ENCODE measurements at places on chromosomes 12 and 14.

DNA sequence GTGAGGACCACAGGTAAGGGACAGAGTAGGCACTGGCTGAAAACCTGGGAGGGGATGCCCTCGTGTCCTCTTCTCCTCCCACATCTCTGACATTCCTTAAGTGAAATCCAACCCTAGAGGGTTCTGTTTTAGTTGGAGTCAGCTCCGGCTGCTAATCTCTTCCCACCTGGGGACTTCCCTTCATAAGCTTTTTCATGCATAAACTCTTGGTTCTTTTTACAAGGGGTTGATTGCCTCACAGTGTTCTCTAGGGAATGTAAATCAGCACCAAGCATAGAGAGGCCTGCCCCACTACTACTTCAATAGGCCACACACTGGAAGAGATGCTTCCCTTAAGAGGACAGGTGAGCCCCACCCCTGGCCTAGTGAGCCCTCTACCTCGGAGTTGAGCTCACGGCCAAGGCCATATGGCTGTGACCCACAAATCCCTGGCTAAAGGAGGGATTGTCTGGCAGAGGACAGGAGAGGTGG lies 3.2 kb upstream of the SYNDIG1L start:
- DNase-seq: no peak

DNA sequence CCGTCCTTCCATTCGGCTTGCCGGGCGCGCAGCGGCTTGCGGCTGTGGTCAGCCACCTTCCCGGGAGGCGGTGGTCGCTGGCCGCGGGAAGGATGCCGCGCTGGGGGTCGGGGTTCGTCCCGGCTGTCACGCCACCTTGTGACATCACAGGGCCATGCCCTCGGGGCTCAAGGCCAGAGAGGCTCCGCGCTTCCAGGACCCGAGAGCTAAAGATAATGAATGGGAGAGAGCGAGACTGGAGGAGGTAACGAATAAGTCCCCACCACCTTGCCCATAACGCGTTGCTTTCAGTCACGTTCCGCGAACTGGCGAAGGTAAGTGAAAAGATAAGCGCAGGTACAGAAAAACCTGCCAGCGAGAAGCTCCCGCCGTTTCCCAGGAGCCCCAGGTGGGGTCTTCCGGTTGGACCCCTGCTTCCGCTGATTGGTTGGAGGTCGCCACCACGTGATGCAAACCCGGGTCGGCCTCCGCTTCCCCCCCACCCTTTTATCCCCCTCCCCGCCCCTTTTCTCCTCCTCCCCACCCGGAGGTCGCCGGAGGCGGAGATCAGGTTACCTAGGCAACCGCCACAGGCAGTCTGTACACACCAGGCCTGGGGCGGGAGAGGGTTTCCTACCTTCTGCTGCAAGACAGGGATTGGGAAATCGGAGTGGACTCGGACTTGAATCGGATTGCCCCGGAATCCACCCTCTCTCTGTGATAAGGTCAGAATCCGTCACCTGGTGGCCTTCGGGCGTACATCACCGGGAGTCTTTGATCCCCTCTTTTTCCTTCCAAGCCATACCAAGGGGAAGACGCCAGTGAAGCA lies at the start of gene LRRC9:
LRRC9 (plus strand) TSS at position 575 of the 808 bp plus-strand sequence.
- DNase-seq: no peak

- DNase-seq: no peak
Observed at GRCh38 chr12:89992668-89993451, 284.2 kb upstream of the ATP2B1 start.

DNA sequence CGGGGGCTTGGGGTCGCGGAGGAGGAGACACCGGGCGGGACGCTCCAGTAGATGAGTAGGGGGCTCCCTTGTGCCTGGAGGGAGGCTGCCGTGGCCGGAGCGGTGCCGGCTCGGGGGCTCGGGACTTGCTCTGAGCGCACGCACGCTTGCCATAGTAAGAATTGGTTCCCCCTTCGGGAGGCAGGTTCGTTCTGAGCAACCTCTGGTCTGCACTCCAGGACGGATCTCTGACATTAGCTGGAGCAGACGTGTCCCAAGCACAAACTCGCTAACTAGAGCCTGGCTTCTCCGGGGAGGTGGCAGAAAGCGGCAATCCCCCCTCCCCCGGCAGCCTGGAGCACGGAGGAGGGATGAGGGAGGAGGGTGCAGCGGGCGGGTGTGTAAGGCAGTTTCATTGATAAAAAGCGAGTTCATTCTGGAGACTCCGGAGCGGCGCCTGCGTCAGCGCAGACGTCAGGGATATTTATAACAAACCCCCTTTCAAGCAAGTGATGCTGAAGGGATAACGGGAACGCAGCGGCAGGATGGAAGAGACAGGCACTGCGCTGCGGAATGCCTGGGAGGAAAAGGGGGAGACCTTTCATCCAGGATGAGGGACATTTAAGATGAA lies 630 bp downstream of the FOS start:
- peak; percentile 92 for DNase-seq

DNA sequence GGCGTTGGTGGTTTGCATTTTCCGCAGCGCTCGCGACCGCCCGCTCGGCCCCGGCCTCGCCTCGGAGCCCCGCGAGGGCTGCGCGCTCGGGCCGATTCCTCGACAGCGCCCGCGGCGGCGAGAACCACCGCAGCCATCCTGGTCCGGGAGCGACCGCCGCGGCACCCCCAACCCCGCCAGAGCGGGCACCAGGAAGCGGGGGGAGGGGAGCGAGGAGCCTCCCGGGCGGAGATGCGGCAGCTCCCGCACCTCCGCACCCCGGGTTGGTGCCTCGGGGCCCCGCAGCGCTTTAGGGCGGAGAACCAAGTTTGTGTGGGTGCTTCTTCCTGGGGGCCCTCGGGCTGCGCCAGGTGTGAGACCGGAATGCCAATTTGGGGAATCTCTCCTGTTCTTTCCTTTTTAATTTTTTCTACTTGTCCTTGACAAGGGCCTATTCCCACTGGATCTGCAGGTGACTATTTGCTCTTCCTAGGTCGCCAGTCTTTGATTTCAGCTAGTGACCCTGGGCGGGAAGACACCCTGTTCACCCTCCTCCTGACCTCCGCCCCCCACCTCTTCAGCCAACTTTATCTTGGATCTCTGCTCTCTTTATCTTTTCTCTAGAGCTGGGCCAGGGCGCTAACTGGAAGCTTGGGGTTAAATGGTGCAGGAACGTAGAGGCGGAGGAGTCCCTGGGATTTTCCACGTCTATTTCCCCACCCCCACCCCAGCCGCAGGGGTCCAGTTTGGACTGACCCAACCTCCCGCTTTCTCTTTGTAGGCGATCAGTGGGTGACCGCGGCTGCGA lies at the start of gene SOCS2:
SOCS2 (plus strand) TSS at position 751 of the 787 bp plus-strand sequence. CDS start 223 bp downstream, outside the sequence.
- peak; percentile 77 for DNase-seq

All from osteoblast (primary cell).